PC-3 (cell line): ENCODE measurements at places on chromosomes 2 and 18. TPM values are rescaled to one million over a fixed set of nuclear protein-coding genes. Genes with fewer than 3 reads are reported as not detected.

GRCh38 chr2:65662654-65663432 lies 230.4 kb upstream of the SPRED2 start:
- peak; percentile 93 for DNase-seq

DNA sequence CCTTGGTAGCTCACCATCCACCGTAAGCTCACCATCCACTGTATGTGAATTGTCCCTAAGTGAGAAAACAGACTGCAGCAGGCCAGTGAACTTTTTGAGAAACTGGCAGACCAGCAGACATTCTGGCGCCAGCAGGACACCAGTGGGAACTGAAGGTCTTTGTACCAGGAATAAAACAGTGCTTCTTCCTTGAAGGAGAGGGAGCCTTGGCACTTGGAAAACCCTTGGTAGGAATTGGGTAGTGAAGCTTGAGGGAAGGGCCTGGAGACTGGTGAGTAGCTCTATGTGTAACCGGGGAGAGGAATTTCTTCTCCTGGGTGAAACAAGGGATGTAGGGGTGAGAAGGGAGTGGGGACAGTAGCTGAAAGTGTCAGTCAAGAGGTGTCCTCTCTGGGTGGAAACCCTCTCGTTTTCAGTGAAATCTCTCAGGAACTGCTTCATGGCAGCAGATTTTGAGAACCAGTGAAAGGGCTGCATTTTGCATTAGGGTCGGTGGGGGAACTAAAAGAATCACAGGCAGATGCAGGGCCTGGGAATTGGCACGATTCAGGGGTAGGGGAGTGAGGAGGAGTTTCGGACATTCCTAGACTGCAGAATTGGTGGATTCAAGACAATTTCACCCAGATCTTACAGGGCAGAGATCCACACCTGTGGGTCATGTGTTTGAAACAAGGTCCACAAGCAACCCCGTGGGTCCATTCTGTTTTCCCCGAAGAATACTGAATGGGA lies 131.5 kb upstream of the DLX2 start:
- DNase-seq, result no peak

- peak; percentile 72 for DNase-seq
Measured at GRCh38 chr2:230796280-230796862, 68.4 kb upstream of the ITM2C start.

Gene SGPP2
- total RNA-seq, result not detected in 2 replicates

DNA sequence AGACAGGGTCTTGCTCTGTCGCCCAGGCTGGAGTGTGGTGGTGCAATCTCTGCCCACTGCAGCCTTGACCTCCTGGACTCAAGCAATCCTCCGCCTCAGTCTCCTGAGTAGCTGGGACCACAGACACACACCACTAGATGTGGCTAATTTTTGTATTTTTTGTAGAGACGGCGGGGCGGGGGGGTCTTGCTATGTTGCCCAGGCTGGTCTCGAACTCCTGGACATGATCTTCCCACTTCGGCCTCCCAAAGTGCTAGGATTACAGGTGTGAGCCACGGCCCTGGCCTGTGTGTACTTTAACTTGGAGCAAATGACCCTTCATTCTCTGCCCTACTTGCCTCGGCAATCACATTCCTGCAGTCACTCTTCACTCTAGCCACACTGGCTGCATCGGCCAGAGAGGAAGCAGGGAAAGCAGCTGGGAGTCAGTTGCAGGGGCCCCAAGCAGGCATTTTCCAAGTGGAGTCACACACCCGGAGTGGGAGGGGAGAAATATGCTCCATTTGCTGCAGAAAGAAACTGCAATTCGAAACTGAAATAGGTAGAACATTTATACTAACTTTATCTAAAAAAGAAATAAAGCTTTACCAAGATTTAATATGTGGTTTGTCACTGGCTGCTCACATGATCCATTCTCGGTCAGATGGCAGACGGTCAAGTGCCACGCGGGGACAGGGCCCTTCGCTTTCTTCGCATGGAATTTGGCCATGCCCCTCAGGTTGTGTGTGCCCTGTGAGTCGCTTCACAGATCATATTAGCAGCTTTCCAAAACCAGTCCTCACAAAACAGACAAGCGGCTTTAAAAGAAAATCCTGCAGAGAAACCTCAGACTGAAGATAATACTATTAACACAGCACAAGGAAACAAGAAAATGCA lies 37.1 kb downstream of the FAM161A start:
- DNase-seq, result no peak

- no peak for DNase-seq
Measured at GRCh38 chr2:85314884-85315242, 12.9 kb downstream of the TGOLN2 start.

Gene OR6B2
- total RNA-seq, result not detected in 2 replicates

Gene CTLA4
- total RNA-seq, result not detected in 2 replicates

DNA sequence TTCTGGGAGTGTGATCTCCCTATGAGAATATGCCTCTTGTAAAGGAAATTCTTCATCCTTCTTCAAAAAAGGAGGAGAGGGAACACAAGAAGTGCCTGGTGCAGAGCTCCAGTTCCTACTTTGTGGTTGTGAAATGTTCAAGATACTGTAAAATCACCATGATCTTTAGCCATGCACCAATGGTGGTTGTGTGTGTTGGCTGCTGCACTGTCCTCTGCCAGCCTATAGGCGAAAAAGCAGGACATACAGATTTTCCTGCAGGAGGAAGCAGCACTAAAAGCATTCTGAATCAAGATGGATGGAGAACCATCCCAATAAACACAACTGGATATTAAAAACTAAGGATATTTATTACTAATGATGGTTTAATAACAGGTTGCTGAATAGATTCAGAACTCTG lies 6.2 kb upstream of the KLHL14 start:
- no peak for DNase-seq

DNA sequence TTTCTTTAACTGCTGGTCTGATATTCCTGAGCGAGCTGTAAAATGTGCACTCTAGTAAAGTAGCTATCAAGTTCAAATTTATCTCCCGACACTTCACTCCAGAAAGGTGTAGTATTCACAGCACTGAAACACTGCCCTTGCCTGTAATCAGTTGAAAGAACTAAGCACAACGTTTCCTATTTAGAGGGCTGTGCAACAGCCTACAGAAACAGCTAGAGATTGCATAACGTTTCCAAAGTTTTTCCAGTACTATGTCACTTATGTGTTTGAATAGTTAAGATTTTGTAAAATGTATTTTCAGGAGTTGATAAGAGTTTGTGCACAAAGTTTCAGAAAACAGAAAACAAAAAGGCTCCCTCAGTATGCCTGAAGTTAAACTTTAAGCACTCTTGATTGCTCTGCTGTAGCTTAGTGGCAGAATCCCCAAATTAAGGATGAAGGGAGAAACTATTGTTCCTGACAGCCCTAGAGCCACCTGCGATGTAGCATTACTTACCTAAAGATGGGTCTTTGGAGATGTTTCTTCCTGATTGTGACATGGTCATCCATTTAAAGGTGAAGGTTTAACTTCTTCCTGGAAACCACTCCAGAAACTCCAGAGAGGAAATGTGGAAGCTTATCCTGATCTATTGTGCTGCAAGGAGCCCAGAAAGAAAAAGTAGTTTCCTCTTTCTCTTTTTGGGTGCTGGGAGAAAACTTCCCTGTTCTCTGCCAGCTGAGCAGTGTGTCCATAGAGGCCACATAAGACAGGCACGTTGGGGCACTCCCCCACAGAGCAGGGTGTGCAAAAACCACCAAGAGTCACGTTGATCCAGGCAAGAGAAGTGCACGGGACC lies 536 bp downstream of the PDE1A start:
- DNase-seq, result no peak

DNA sequence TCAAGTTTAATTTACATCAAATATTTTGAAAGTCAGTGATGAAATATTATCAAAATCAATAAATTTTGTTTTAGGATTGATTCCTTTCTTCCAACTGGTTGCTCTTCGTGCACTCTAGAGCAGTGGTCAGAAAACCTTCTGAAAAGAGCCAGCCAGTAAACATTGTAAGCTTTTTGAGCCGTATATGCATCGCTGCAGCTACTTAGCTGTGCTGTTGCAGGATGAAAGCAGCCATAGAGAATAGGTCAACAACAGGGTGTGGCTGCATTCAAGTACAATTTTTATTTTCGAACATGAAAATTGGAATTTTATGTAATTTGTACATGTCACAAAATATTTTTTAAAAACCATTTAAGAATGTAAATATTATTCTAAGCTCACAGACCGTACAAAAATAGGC lies 94.9 kb downstream of the MGAT5 start:
- DNase-seq, result no peak

DNA sequence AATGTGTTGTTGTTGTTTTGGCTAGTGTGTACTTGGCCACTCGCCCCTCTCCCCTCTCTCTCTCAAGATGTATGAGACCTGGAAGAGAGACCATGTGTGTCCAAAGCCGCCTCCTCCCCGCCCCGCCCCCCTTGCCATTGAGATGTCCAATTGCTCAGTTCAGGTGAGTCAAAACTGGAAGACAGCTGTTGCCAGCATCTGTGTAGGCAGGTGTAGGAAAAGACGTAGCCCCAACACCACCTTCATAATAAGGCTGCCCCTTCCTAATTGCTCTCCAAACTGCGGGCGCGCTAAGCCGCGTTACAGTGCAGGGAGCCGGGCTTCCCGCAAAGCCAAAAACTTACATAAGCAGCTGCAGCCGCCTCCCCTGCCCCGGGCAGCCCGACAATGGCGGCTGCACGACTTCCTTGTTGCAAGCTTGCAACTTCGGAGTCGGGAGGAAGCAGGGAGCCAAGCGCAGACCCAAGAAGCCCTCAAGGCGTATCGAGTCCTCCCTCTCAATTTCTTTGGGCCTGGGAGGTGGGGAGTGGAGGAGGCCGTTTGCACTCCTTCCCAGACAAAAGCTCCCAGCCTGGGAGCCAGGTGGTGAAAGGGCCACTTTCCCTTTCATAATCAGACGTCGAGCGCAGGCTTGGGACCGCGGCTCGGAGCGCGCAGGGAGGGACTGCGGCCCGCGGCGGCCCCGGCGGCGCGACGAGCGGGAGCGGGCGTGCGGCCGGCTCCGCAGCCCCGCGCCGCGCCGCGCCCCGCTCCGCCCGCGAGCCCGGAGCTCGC lies 882 bp downstream of the ZBTB14 start:
- DNase-seq, result peak; percentile 46

Gene DSC2
- 4.8 and 6.9 TPM in 2 replicates for total RNA-seq
